ENCODE measurements at places on chromosomes 12 and 14. TPM values are rescaled to one million over a fixed set of nuclear protein-coding genes. Genes with fewer than 3 reads are reported as not detected.

- no peak for DNase-seq
Measured at GRCh38 chr14:81280136-81280791, 59.5 kb upstream of the GTF2A1 start.

DNA sequence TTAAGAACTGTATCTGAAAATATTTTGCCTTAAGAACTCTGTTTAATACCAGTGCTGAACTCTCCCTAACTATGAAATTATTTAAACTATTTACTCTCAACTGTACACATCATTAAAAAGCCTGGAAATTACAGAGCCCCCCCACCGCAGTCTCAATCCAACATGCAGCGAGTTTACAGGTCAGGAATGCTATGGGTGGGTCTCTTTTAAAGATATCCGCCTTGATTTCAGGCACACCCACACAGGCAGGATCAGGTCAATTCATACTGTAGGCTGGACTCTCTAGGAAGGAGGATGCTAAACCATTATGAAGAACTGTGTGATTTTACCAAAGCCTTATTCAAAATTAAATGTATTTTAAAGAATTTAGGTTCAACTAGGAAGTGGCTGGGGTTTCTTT, 16.5 kb downstream of the SPTLC2 start:
- no peak for DNase-seq

DNA sequence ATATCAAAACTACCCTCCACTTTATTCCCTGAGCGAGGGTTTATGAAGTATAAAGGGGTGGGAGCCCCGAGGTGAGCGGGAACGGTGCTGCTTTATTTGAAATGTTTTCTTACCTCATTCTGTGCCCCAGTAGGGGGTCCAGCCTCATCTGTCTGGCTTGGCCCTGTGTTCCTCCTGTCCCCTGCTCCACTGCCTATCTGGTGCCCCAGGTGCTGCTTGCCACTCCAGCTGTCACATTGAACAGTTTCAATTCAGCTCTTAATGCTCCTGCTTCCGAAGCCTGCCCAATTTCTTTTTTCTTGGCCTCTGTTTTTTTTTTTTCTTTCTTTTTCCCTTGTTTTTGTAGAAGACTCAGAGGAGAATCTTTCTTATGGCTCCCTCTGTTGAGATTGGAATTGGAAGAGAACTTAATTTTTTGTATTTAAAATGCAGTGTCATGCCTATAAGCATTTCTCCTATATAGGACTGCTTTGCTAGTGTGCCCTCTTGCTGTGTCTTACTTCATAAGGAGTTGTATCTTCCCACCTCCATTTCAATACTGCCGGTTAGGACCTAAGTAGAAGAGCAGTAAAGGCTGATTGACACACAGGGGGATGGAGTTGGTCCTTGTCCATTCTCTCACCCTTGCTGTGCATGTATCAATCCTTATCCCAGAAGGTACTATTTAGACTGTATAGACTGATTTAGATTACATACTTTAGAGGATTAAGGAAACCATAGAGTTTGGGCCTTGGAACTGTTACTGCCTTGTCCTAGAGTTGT, 2.3 kb downstream of the ATXN7L3B start:
- no peak for DNase-seq

DNA sequence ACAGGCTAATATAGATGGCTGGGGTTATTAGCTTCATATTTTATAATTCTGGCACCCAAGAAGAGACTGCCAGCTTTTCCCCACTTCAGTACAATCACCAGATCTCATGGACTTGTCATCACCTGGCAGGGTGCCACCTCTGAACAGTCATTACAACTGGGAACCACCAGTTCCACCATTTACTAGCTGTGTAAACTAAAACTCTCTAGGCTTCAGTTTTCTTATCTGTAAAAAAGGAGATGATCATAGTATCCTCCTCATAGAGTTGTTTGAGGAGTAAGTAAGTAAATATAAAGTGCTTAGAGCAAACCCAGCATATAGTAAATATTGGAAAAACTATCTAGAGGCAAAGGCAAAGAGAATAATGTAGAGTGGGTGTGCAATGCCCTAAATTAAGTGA, 19.3 kb downstream of the CPNE8 start:
- DNase-seq: no peak

DNA sequence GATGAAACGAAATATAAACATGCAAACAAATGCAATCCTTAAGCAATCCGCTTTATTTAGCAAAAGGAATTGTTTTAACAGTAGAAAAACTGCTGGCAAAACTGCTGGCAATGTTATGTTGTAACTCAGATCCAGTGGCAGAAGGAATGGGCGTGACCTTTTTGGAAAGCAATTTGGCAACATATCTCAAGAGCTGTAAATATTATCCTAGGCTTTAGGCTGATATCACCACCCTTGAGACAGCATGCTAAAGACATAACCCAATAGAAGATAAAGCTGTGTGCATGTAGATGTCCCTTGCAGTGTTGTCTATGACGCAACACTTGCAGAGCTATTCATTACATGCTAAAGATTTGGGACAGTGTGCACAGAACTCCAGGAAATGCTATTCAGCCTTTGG, 138.5 kb downstream of the DICER1 start:
- peak; percentile 0 for DNase-seq

GRCh38 chr14:100903672-100904185, at the start of gene RTL1:
TSS of gene RTL1 (minus strand) at chr14:100903722. CDS start at chr14:100884788, 18,934 bp downstream.
- DNase-seq: no peak

DNA sequence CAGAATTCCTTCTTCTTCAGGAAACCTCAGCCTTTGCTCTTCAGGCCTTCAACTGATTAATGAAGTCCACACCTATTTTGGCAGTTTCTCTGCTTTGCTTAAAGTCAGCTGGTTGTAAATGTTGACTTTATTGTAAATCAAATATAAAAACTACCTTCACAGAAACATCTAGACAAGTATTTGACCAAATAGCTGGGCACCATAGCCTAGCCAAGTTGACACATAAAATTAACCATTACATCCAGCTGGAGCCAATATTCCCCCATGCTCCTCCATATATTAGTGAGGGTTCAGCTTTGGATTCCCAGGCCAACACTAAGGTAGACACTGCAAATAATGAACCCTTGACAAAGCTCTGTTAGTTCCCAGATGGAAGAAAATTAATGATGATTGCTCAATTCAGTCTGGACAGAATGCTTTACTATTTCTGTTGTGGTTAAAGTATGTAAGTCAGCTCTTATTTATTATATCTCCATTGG, 125.5 kb downstream of the ZFP36L1 start:
- no peak for DNase-seq

DNA sequence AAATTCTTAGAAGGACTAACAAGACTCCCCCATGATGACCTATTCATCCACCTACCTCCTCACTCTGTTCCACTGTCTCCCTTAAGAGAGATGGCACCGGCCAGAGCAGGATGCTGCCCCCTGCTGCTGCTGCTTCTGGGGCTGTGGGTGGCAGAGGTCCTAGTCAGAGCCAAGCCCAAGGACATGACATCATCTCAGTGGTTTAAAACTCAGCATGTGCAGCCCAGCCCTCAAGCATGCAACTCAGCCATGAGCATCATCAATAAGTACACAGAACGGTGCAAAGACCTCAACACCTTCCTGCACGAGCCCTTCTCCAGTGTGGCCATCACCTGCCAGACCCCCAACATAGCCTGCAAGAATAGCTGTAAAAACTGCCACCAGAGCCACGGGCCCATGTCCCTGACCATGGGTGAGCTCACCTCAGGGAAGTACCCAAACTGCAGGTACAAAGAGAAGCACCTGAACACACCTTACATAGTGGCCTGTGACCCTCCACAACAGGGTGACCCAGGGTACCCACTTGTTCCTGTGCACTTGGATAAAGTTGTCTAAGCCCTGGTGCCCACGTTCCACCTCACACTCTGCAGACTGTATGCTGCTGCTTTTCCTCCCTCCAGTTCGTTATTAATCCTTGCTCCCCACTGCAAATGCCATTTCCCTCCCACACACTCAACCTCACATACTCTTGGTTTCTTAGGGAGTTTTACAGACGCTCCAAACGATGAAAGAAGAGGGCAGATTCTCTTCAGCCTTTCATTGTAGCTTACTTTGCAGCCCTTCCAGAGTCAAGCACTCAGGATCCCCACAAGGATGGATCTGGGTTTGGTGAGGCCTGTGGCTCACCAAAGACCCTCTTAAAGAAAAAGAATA, at the start of gene RNASE8:
Gene RNASE8 (plus strand): TSS at position 20 of the 873 bp plus-strand sequence. CDS start 71 bp downstream, at position 91.
- DNase-seq: peak; percentile 26

DNA sequence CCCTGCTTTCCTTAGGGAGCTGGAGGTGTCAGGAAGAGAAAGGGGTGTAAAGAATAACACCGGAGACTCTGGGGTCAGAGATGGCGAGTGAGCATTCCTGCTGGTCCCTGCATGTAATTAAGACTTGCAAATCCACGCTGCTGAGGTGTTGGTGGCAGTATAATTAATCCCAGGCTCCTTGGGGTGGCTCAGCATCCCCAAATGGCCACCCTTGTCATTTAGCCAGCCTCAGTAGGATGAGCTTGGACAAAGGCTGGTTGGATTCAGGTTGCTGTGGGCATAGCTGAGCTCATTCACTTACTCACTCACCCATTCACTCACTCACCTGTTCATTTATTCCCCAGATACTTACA, 174.4 kb upstream of the RPH3A start:
- no peak for DNase-seq

- DNase-seq: peak; percentile 54
Measured at GRCh38 chr14:63777024-63777423, 49.2 kb upstream of the SGPP1 start.

DNA sequence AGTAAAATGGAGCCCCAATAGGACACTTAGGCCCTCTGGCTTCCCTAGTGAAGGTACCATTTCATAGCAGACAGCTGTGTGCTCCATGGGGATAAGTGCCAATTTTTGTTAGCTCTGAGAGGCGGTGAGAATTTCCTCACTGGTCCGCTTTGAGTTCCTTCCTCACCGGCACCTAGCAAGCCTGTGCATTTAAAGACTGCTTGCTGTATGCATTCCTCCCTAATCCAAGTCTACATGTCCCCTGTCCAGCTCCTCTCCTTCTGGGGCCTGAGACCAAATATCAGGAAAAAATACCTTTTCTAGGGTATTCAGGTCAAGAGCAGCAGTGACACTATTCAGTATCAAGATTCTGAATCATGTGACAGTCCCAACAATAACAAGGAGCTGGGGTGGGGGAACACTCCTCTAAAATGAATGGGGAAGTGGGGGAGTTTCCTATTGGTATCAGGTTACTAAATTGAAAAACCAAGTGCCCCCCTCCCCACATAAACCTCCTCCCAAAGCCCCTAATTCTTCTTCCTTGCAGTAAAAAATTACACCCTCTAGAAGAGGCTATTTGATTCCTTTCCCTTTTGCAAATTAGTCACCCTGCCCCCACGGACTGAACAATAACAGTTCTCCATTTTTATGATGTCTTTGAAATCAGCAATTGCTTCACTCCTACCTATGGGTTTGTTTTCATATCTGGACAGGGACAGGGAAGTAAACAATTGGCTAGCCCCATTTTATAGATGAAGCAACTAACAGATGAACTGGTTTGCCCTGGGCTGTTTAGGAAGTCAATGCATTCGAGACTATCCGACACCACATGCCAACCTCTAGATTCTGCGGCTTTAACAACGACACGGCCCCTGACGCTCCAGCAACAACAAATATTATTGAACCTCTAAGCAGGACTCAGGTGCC, 28.9 kb downstream of the BCL11B start:
- DNase-seq: no peak

DNA sequence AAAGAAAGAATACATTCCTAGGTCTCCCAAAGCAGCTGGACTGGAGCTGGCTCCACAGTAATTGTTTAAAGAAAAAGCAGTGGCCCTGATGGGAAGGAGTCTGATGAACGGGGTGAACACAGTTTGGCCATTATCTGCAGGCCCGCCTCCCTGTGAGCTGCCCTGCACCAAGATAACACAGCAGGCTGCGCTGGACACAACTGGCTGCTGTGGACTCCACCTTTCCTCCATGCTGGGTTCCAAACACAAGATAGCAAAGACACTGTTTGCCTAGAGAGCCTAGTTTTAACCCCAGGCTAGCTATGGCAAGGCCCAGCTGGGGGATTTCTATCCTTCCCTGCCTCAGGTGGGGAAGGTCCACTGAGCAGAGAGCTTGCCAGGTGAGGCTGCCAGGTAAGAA, 34.6 kb downstream of the ZFP36L1 start:
- DNase-seq: no peak

DNA sequence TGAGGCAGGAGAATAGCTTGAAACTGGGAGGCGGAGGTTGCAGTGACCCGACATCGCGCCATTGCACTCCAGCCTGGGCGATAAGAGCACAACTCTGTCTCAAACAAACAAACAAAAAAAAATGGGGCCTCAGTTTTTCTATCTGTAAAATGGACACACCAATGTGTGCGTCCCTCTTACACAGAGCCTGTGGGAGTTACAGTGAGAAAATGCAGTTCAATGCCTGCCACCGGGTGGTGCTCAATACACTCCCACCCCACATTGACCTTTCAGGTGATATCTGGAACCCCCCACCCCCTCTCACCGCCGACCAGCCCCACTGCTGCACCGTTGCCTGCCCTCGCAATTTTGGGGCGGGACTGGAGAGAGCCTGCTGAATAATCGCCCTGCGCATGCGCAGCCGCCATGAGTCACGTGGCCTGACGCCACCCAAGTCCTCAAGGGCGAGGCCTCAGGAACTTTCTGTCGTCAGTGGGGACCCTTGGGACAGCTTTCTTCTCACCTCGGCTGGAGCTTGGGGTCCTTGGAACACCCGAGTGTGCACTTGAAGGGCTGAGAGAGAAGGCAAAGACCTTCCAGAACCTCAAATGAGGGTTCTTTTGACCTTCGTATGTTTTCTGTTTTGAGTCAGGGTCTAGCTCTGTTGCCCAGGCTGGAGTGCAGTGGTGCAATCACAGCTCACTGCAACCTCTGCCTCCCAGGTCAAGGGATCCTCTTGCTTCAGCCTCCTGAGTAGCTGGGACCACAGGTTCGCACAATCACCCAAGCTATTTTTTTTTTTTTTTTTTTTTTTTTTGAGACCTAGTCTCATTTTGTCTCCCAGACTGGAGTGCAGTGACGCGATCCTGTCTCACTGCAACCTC, 14.6 kb upstream of the CABP1 start:
- no peak for DNase-seq

The SH2B3 gene
- 124 TPM for total RNA-seq

The ASB2 gene
- not detected for total RNA-seq

The PIWIL1 gene
- total RNA-seq: not detected

The HOXC9 gene
- total RNA-seq: 8.8 TPM

The STYK1 gene
- total RNA-seq: 1.7 TPM

The ZNF219 gene
- total RNA-seq: 19.1 TPM
